Naive thymus-derived CD8-positive, alpha-beta T cell (primary cell): ENCODE measurements at places on chromosomes 13 and 19. TPM values are rescaled to one million over a fixed set of nuclear protein-coding genes. Genes with fewer than 3 reads are reported as not detected.
A peak's percentile ranks its signal among the peaks of the same experiment; 100 is the strongest.

DNA sequence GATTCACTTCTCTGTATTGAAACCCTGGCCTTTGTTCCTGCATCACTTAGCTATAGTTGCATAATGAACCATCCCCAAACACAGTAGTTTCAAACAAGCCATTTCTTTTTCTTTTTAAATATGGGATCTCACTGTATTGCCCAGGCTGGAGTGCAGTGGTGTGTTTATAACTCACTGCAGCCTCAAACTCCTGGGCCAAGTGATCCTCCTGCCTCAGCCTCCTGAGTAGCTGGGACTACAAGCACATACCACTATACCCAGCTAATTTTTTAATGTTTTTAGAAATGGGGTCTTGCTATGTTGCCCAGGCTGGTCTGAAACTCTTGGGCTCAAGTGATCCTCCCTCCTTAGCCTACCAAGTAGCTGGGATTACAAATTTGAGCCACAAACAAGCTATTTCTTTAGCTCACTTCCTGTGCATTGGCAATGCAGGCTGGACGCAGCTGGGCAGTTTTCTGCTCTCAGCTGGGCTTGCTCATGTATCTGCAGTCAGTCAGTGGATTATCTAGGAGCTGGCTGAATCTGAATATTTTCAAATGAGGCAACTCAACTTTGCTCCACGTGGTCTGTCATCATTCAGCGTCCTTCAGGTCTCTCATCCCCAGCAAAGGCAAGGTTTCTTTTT lies 49.5 kb upstream of the SIN3B start:
- no peaks in the 10 kb centered on the region for H3K4me1 ChIP-seq
- no peak for DNase-seq
- no peaks in the 10 kb centered on the region for H3K36me3 ChIP-seq

Gene SOX1
- total RNA-seq, result not detected

GRCh38 chr19:15721268-15721667 lies 6.6 kb upstream of the OR10H2 start:
- H3K4me3 ChIP-seq, result no peak overlapping the region
- no peaks in the 10 kb centered on the region for H3K36me3 ChIP-seq
- no peak for DNase-seq
- H3K27me3 ChIP-seq, result peaks cover 35% of the 10 kb centered on the region
- H3K27ac ChIP-seq, result no peak overlapping the region
- H3K4me1 ChIP-seq, result peaks cover 9% of the 10 kb centered on the region

DNA sequence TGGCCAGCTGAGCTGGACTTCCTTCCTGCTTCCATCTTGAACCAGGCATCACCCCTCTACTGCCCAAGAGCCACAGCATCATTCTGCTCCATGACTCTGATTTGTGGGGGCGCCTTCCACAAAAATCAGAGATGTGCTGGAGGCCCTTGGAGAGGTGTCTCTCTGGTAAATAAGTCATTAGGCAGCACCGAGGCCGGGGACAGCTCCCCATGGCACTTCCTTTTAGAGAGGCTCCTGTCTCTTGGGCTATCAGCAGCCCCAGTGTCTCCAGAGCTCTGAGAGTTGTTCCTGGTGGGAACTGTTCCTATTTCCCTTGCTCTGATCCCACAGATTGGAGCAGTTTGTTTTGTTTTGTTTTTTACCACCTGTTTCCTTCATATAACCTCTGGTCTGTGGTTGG lies 19.9 kb downstream of the NWD1 start:
- H3K27ac ChIP-seq, result no peak overlapping the region
- no peaks in the 10 kb centered on the region for H3K4me1 ChIP-seq
- no peak overlapping the region for H3K4me3 ChIP-seq

DNA sequence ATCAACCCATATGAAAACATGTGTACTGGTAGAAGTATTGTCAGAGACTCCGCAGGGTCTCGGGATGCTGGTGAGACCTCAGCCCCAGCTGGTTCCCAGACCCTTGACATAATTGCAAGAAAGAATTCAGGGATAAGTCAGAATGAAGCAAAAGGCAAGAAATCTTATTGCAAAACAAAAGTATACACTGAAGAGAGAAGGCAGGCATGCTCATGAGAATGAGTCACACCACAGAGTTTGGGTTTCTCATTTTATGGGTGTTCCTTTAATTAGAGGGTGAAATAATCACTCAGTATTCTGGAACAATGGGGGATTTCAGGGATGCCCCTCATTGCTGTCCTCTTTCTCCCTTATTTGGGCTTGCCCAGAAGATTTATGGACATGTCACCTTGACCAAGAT lies 1423.8 kb upstream of the MIR17HG start:
- no peak overlapping the region for H3K4me3 ChIP-seq
- H3K27me3 ChIP-seq, result no peaks in the 10 kb centered on the region
- no peak for DNase-seq
- no peak overlapping the region for H3K27ac ChIP-seq

Gene CYP4F22
- 0.68 TPM for total RNA-seq

DNA sequence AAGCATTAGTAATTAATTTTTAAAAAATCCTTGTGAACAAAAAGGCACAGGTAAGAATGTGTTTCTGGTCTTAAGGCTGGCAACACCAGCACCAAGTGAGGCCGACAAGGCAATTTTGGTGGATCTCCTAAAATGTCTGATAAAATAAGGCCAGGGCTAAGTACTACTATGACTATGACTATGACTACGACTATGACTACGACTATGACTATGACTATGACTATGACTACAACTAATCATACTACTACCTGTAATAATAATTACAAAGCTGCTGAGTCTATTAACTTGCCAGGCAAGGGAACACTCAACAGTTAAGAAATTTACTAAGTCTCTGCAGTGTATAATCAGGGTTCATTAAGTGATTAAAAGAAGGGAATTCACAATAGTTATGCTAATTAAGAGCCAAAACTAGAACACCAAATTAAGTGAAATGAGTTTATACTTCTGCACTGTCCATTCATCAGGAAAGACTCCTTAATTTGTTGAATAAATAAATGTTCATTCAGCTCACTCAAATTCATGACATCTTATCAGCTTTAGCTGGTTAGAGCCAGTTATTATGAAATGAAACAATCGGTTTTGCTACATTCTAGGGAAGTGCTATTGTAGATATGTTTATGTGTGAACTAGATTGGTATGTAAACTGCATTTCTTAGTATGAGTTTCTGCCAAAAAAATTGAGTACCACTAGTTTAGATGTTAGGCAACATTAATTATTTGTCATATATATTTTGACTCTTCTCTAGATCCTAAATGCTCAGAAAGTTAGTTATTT lies 1626.2 kb upstream of the PCDH20 start:
- no peaks in the 10 kb centered on the region for H3K36me3 ChIP-seq
- H3K27me3 ChIP-seq, result no peaks in the 10 kb centered on the region
- no peak overlapping the region for H3K27ac ChIP-seq
- H3K4me3 ChIP-seq, result no peak overlapping the region

Gene HIPK4
- 0.18 TPM for total RNA-seq

DNA sequence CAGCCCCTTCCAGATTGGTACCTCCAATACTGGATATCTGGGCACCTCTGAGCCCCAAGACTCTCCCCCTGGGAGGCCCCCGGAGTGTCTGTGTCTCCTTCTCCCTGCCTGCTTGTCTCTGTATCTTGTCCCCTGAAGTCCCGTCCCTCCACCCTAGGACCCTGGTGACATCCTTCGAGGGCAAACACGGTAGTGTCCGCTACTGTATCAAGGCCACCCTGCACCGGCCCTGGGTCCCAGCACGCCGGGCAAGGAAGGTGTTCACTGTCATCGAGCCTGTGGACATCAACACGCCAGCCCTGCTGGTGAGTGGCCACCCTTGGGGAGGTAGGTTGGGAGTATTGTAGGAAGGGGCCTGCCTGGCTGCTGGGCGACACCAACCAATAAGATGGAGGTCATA lies 844 bp downstream of the ARRDC2 start:
- peak overlapping the region; percentile 68 for H3K27ac ChIP-seq
- peak overlapping the region; percentile 84 for H3K4me3 ChIP-seq
- H3K27me3 ChIP-seq, result no peaks in the 10 kb centered on the region
- no peak for DNase-seq
- peaks cover 46% of the 10 kb centered on the region for H3K36me3 ChIP-seq

DNA sequence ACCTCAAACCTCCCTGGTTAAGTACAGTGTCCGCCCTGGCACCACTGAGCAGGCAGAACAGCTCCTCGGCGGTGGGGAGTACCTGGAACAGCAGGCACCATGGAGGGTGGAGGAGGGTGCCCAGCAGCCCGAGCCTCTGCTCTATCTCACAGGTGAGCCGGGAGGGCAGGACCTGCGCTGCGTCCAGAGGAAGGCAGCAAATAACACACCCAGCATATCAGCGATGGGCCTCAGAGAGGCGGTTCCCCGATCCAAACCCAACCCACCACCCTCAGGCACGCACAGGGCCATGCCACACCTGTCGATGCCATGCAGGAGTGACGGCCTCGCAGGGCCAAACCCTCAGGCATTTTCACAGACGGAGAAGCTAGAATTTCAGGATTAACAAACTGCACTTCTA lies 11.8 kb downstream of the PEPD start:
- no peaks in the 10 kb centered on the region for H3K27me3 ChIP-seq
- H3K4me3 ChIP-seq, result no peak overlapping the region
- no peak for DNase-seq
- peaks cover 21% of the 10 kb centered on the region for H3K36me3 ChIP-seq
- no peak overlapping the region for H3K27ac ChIP-seq
- H3K4me1 ChIP-seq, result peaks cover under 1% of the 10 kb centered on the region

- H3K36me3 ChIP-seq, result no peaks in the 10 kb centered on the region
- peaks cover 33% of the 10 kb centered on the region for H3K4me1 ChIP-seq
- H3K27me3 ChIP-seq, result no peaks in the 10 kb centered on the region
- no peak overlapping the region for H3K27ac ChIP-seq
- DNase-seq, result no peak
Measured at GRCh38 chr19:15265850-15266248, 33.6 kb upstream of the EPHX3 start.

DNA sequence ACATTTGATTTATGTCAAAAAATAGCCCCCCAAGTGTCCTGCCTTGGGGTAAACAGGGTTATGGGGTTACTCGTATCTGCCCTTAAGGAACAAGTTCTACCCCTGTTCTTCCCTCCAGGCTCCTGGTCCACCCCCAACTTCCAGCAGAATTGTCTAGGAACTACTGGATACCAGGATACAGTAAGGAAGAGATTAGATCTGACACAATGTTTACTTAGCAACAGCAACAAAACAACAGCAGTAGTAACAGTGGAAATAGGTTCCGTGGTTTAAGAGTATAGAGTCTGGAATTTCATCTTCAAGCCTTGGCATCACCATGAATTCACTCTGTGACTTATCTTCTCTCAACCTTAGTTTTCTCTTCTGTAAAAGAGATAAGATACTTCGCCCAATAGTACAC lies 1.7 kb upstream of the FAM98C start:
- no peak for DNase-seq
- no peaks in the 10 kb centered on the region for H3K36me3 ChIP-seq
- H3K27ac ChIP-seq, result no peak overlapping the region
- H3K4me1 ChIP-seq, result peaks cover 11% of the 10 kb centered on the region

GRCh38 chr19:18785179-18786124 lies 5.7 kb downstream of the COMP start:
- DNase-seq, result peak; percentile 61
- peaks cover 5% of the 10 kb centered on the region for H3K36me3 ChIP-seq
- no peak overlapping the region for H3K27ac ChIP-seq
- H3K27me3 ChIP-seq, result peaks cover 50% of the 10 kb centered on the region

- peaks cover 8% of the 10 kb centered on the region for H3K36me3 ChIP-seq
- H3K27ac ChIP-seq, result no peak overlapping the region
- peaks cover 3% of the 10 kb centered on the region for H3K4me1 ChIP-seq
- DNase-seq, result no peak
- H3K27me3 ChIP-seq, result peaks cover 6% of the 10 kb centered on the region
- no peak overlapping the region for H3K4me3 ChIP-seq
Measured at GRCh38 chr19:29329460-29330134, 116.6 kb upstream of the UQCRFS1 start.

DNA sequence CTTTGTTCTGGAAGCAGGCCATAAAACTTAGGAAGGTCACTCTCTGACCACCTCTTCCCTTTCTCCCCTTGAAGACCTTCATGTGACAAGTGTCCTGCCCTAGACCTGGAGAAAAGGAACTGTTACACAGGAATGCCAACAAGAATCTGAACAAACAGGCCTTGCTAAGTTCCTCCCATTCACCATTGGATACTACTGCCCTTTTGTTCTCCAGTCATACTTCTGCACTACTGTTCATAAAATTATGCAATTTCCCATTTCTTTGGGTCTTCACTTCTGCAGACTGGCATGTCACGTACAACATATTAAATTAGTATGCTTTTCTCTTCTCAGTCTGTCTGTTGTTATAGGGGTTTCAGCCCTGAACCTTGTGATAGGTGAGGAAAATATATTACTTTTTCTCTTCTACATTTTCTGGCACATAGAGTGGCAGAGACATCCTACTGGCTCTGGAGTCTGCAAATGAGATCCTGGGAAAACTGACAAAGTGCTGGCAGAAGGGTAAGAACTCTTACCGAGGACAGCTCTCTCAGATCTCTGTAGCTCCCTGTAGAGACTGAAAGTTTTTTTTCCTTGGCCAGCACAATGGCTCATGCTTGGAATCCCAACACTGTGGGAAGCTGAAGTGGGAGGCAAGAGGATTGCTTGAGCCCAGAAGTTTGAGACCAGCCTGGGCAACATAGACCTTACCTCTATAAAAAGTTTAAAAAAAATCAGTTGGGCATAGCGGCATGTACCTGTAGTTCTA lies 87.6 kb upstream of the SPRY2 start:
- H3K27me3 ChIP-seq, result no peaks in the 10 kb centered on the region
- H3K36me3 ChIP-seq, result peaks cover 11% of the 10 kb centered on the region

- no peaks in the 10 kb centered on the region for H3K36me3 ChIP-seq
- H3K27ac ChIP-seq, result no peak overlapping the region
- no peak for DNase-seq
Measured at GRCh38 chr13:97245011-97245410, 22.9 kb downstream of the MBNL2 start.

DNA sequence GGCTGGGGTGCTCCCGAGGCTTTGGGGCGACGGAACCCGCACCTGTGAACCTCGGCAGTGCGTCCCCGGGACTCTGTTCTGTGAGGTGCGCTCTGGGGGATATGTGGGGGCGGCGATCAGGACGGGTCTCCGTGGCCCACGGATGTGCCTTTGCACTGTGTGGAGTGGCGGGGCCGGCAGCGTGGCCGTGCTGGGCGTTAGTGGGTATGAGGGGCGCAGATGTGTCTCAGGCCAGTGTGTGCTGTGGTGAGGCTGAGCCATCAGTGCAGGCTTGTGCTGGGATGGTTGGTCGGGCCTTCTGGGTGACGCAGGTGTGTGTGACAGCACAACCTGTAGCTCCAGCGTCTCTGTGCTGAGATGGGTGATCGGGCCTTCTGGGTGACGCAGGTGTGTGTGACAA lies 16.9 kb downstream of the ZNF331 start:
- no peaks in the 10 kb centered on the region for H3K36me3 ChIP-seq
- peaks cover 8% of the 10 kb centered on the region for H3K4me1 ChIP-seq
- no peaks in the 10 kb centered on the region for H3K27me3 ChIP-seq
- H3K4me3 ChIP-seq, result peak overlapping the region; percentile 90
- peak overlapping the region; percentile 100 for H3K27ac ChIP-seq

GRCh38 chr19:5154129-5154798 lies 185.4 kb downstream of the KDM4B start:
- H3K27ac ChIP-seq, result no peak overlapping the region
- no peaks in the 10 kb centered on the region for H3K4me1 ChIP-seq
- no peaks in the 10 kb centered on the region for H3K27me3 ChIP-seq
- no peak overlapping the region for H3K4me3 ChIP-seq
- DNase-seq, result peak; percentile 35

GRCh38 chr19:18109733-18110608 lies 12.4 kb downstream of the MAST3 start:
- DNase-seq, result no peak
- no peaks in the 10 kb centered on the region for H3K27me3 ChIP-seq
- H3K36me3 ChIP-seq, result no peaks in the 10 kb centered on the region
